ENCODE measurements at places on chromosomes 5 and 9. TPM values are rescaled to one million over a fixed set of nuclear protein-coding genes. Genes with fewer than 3 reads are reported as not detected.

Gene BAAT
- total RNA-seq = not detected

Gene ARSI
- total RNA-seq = not detected

Gene ZNF454
- not detected for total RNA-seq

Gene ANKRD33B
- total RNA-seq = 4.4 TPM

Gene PCDHA9
- not detected for total RNA-seq

Gene ADAMTSL1
- total RNA-seq = not detected

Gene MARCOL
- not detected for total RNA-seq

Gene SPATA31E1
- total RNA-seq = not detected

Gene ENG
- 20.1 TPM for total RNA-seq

Measured in activated naive CD8-positive, alpha-beta T cell treated with anti-CD3 and anti-CD28 coated beads, Interleukin-2, amount 10 ng/mL, durations not matched to agents 7 days and 5 days (primary cell).